ENCODE measurements at places on chromosomes 7 and 10.

GRCh38 chr7:98753989-98754479 lies 115.8 kb downstream of the TMEM130 start:
- DNase-seq = no peak

GRCh38 chr10:44673245-44673983 lies 237.7 kb upstream of the TMEM72 start:
- DNase-seq = no peak

GRCh38 chr10:110354322-110354766 lies 49.6 kb upstream of the SMNDC1 start:
- DNase-seq = peak; percentile 29

GRCh38 chr10:34719746-34720145 lies 95.3 kb downstream of the PARD3 start:
- no peak for DNase-seq

GRCh38 chr10:126147866-126148587 lies 240.2 kb downstream of the ADAM12 start:
- no peak for DNase-seq

- no peak for DNase-seq
Measured at GRCh38 chr7:148882841-148883265, 1.2 kb downstream of the EZH2 start.

- peak; percentile 87 for DNase-seq
Measured at GRCh38 chr7:114653364-114654088, 238.9 kb downstream of the FOXP2 start.

All from NCI-H1417 (cell line).